Caki2 (cell line): ENCODE measurements at places on chromosomes 16 and 17. TPM values are rescaled to one million over a fixed set of nuclear protein-coding genes. Genes with fewer than 3 reads are reported as not detected.

- no peak for DNase-seq
Observed at GRCh38 chr17:2094891-2095535, 40.1 kb downstream of the HIC1 start.

GRCh38 chr17:16944334-16945135 lies 27.4 kb downstream of the TNFRSF13B start:
- DNase-seq = no peak

DNA sequence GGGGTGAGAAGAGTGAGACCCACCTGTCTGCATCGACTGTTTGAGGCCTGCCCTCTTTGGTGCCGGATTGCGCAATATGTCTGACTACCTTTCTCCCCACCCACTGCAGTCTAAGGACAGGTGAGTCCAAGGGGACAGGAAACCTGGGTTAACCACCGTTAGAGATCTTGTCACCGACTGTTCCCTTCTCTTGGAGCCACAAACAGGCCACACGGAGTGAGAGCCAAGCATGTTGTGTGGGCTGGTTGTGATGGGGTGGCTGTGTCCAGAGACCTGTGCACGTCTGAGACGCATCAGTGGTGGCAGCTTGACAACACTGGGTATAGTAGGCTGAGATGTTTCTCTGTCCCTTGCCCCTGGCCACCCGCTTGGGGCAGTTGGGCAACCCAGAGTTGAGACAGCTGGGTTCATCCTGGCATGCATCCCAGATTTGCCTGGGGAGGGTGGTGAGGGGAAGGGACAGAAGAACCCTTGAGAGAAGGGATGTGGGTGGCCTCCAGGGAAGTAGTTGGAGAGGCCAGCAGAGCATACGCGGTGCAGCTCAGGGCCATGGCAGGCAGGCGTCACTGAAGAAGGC lies 21.4 kb downstream of the MPRIP start:
- no peak for DNase-seq

- DNase-seq = no peak
Observed at GRCh38 chr17:10127819-10128425, 70.5 kb downstream of the GAS7 start.

- DNase-seq = no peak
Observed at GRCh38 chr17:29096094-29096493, 53.2 kb downstream of the PIPOX start.

DNA sequence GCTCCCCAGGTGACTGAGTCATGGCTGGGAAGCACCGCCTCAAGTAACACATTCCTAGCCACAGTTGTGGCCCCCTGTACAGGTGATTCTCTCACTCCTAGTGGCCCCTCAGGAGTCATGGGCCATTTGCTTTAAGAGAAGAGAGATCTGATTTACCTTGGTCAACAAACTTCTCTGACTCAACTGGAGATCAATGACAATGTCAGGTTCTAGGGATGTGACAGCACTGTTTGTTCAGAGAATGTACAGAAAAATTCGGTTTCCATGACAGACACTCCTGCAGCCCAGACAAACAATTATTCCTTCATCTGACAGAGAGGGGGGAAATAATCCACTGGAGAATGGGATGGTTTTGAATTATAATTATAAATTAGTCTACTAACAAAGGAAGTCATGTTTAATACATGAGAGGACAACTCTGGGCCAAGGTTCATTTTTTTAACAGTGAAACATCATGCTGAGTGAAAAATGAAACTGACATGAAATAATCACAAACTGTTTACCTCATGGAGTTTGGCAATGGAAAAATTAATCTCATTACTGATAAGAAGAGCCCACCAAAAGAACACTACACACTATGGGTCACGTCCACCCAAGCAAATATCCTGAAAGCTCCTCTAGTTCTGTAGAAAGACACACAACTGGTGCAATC lies 9.7 kb downstream of the ERN1 start:
- DNase-seq = no peak

- DNase-seq = no peak
Observed at GRCh38 chr17:1376061-1376460, 24.0 kb downstream of the YWHAE start.

GRCh38 chr17:43406676-43407645 lies 8.2 kb downstream of the ARL4D start:
- DNase-seq = peak; percentile 56

DNA sequence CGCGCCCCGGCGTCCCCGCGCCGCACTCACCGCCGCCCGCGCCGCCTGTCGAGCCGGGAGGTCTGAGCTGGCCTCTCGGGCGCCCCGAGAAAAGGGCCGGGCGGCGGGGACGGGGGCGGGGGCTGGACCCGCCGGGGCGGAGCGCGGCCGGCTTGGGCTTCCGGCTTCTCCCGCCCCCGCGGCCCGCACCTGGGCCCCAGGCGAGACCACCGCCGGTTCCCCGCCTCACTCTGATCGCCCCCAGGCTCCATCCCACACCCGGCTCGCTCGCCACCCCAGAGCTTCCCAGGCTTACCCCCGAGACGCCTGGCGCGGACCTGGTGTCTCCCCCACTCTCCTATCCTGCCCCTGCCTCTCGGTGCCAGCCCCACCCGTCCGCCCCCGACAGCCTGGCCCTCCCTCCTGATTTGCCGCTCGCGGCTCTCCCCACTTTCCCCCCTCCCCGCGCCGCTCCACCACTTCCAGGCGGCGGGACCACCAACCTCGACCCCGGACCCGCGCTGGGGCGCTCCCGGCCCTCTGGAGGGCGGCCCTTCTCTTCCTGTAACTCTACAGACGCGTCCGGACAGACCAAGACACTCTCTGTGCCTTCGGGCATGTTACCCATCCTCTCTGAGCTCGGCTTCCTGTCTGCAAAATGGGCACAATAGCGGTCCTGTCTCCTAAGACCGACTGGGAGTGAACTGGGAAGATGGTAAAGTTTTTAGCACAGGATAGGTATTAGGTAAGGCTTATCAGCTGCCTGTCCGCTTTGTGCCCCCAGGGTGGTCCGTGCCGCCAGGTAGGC lies at the start of gene LITAF:
LITAF (minus strand) TSS at position 64 of the 787 bp plus-strand sequence. CDS start 30,189 bp downstream, outside the sequence.
- DNase-seq = peak; percentile 70

DNA sequence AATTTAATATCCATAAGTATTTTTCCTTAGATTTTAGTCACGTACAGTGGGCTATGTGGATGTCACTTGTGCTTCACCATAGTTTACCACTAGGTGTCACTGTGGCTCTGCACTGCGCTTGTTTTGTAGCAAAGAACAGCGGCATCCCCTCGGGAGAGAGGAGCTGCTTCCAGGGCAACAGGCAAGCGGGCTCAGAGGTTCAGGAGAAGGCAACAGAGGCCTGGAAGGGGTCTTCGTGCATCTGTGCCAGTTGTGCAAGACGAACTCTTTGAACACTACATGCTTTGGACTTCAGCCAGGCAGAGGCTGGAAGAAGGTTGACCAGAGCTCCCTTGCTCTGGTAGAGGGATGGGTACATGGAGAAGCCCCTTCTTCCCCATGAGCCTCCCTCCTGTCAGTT lies 20.6 kb downstream of the CYB561 start:
- peak; percentile 58 for DNase-seq

Gene INCA1
- 0.72 and 3.3 TPM in 2 replicates for total RNA-seq

Gene CYLD
- total RNA-seq = 6.2 and 19.5 TPM in 2 replicates

Gene FAHD1
- total RNA-seq = 120 and 169 TPM in 2 replicates

Gene C17orf100
- total RNA-seq = 5.7 and 6.4 TPM in 2 replicates

Gene PPL
- total RNA-seq = 10.2 and 11.5 TPM in 2 replicates

Gene PMP22
- total RNA-seq = 8.7 and 13.6 TPM in 2 replicates

Gene EVPL
- total RNA-seq = 48.6 and 51.7 TPM in 2 replicates
